Mesenteric fat pad (tissue), 1 donor: ENCODE measurements at places on chromosomes 7 and 10.

DNA sequence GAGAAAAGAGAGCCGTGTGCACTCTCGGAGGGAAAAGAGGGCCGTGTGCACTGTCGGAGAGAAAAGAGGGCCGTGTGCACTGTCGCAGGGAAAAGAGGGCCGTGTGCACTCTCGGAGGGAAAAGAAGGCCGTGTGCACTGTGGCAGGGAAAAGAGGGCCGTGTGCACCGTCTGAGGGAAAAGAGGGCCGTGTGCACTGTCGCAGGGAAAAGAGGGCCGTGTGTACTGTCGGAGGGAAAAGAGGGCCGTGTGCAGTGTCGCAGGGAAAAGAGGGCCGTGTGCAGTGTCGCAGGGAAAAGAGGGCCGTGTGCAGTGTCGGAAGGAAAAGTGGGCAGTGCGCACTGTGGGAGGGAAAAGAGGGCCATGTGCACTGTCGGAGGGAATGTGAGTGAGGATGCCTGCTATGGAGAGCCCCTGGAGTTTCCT is 188.7 kb downstream of the DNAJB6 start:
- peak; percentile 45 for DNase-seq

DNA sequence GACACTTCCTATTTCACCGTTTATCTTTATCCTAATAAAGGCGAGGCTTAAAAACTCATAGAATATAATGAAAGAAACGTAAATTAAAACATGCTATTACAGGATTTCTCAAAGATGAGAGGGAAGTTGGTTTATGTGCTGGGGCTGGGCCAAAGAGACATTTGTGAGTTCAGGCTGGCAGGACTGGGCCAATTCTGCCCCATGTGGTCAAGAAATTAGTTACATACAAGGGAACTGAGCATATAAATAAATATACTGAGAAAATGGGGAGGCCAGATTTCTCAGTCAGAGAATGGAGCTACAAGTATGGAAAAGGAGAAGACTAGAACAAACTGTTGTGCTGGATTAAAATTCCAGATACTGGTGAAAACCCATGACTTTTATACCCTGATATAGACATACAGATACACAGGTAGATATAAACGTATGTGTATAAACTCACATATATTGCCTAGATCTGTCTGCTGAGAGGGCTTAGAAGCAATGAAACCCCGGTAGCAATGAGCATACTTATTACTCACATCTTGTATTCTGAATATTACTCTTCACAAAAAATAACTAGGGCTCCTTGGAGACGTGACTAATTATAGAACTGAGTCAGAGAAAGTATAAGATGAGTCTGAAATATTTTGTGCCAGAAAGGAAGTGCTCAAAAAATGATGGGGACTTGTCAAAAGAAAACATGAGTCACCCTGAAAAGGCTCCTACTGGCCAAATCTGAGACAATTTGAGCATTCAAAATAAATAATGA is 155.7 kb upstream of the FGFR2 start:
- no peak for DNase-seq

DNA sequence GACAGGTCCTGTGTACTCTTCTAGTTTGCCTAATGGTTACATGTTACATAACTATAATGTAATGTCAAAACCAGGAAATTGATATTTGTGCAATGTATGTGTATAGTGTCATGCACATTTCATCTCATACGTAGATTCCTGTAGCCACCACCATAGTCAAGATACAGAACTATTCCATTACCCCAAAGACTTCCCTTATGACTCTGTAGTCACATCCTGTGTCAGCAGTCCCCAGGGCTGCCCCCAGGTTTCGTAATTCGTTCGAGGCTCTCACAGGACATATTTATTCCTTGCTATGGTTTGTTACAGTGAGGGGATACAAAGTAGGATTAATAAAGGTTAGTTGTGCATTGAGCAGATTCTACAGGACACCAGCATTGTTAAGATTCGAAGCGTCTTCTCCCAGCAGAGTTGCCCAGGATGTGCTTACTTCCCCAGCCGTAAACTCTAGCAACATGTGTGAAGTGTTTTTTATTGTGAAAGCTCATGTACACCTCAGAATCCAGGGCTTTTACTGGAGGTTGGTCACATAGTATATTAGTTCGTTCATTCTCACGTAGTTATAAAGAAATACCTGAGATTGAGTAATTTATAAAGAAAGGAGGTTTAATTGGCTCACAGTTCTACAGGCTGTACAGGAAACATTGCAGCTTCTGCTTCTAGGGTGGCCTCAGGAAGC is 18.6 kb downstream of the RABGEF1 start:
- DNase-seq, result no peak

DNA sequence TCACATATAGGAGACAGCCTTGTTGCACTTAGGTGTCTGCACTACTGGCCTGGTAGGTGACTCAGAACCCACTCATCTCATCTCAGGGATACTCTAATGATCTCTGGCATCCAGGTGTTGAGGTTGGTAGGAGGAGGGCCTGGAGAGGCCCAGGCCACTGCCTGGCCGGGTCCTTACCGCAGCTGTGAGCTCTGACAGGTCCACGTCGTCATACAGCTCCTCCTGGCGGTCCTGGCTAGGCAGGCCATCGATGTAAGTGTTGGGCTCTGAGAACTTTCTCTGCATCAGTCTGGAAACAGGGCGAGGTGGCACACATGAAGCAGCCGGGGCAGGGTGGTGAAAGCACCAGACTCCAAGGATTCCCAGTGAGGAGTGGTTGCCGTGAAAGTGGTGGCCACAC is 62.1 kb downstream of the VWA2 start:
- no peak for DNase-seq

- DNase-seq, result no peak
These were observed 5.7 kb upstream of the TNRC18 start for GRCh38 chr7:5429253-5429856.

DNA sequence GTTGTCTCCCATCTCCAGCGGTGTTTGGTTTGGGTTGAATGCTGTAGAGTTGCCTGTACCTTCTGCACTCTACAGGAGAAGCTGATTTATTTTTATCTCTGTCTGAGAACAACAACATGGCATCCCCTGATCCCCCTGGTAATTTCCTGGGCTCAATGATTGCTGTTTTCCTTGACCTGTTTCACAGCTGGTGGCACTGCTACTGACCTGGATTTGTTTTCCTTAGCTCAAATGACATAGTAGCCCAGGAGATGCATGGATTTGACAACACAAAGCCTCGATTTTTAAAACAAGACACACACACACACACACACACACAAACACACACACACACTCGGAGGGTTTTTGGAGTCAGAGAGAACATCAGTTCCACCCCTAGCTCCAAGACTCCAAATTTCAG is 301.6 kb downstream of the NRG3 start:
- DNase-seq, result no peak

DNA sequence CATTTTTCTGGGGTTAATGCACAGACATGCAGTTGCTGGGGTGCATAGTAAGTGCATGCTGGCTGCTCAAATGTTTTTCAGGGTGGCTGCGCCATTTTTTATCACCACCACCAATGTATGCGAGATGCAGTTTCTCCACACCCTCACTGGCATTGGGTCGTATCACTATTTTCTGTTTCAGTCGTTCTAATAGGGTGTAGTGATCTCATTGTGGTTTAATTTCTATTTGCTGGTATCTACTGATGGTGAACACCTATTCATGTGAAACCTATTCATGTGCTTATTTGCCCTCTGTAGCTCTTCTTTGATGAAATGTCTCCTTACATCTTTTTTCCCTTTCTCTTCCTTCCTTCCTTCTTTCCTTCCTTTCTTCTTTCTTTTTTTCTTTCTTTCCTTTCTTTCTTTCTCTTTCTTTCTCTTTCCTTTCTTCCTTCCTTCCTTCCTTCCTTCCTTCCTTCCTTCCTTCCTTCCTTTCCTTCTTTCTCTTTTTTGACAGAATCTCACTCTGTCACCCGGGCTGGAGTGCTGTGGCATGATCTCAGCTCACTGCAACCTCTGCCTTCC is 84.3 kb downstream of the ELFN1 start:
- no peak for DNase-seq

DNA sequence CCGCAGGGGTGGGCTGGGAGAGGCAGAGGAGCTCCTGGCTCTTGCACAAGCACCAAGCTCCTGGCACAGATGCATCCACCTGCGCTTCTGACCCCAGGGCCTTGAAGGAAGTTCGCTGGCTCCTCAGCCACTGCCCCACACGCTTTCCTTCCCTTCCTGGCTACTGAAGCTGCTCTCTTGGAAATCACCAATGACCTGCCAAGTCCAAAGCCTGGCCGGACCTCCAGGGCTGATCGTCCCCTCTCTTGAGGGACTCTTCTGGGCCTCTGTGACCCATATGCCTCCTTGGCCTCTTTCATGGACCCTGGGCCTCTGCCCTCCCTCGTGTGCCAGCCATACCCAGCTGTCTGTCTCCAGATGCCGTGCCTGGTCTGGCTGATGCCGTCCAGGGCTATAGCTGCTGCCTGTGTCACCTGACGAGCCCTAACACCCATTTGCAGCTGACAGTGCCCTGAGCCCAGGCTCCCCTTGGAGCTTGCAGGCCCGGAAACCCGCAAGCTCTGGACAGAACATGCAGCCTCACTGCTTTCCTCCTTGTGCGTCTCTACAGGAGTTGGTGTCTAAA is 113.4 kb downstream of the PRKAG2 start:
- no peak for DNase-seq

- DNase-seq, result no peak
These were observed 18.3 kb upstream of the ZNF12 start for GRCh38 chr7:6725003-6725402.

- DNase-seq, result no peak
These were observed 167.9 kb downstream of the FRMD4A start for GRCh38 chr10:14162629-14163344.

GRCh38 chr7:56092789-56093531 is at the start of gene PHKG1:
PHKG1 (minus strand) TSS chr7:56092952; CDS start chr7:56088941, 4,011 bp downstream.
- DNase-seq, result no peak

GRCh38 chr10:48266528-48266927 is 8.0 kb downstream of the FRMPD2 start:
- DNase-seq, result no peak

GRCh38 chr10:103067484-103067883 is 125.6 kb downstream of the NT5C2 start:
- DNase-seq, result no peak

DNA sequence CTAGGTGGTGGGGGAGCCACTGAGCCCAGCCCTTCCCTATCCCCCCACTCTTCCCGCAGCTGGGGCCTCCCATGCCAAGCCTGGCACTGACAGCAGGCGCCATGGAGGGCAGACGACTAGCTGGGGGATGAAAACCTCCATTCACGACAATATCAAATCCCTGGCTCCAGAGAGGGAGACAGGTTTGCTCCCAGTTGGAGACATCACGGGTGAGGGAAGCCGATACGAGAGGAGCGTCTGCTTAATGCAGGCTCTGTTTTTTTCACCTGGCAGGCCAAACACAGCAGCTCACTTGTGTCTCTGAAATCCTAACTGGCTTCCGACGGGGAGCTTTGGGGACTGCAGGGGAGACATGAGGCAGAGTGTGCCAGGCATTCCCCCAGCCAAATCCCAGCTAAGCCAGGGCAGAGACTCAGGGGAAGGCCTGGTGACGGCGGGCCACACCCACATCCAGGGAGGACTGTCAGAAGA is 307.4 kb upstream of the ZMIZ1 start:
- DNase-seq, result no peak

- peak; percentile 18 for DNase-seq
These were observed 197.0 kb downstream of the GLRX3 start for GRCh38 chr10:130333185-130333584.

DNA sequence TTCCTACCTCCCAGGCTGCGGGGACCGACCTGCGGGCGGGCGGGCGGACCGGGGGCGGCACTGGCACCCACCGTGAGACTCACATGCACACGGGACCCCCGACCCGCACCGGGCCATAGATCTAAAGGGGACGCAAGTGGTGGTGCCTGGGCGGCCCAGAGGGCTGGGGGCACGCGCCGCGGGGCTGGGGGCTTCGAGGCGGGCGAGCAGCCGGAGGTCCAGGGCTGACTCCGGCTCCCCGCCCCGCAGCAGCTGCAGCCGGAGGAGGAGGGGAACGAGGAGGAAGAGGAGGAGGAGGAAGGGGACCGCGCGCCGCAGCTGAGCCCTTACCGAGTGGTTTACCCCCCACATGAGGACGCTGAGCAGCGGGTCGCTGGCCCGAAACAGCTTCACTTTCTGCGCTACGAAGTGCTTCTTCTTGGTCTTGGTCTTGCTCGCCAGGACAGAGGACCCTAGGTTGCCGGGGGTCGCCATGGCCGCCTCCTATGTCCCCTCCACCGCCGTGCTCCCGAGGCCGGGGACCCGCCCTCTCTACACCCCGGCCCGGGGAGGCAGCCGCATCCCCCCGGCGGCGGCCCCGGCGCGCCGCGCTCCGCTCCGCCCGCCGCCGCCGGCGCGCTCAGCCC is 412 bp downstream of the PIP4K2A start:
- DNase-seq, result no peak

DNA sequence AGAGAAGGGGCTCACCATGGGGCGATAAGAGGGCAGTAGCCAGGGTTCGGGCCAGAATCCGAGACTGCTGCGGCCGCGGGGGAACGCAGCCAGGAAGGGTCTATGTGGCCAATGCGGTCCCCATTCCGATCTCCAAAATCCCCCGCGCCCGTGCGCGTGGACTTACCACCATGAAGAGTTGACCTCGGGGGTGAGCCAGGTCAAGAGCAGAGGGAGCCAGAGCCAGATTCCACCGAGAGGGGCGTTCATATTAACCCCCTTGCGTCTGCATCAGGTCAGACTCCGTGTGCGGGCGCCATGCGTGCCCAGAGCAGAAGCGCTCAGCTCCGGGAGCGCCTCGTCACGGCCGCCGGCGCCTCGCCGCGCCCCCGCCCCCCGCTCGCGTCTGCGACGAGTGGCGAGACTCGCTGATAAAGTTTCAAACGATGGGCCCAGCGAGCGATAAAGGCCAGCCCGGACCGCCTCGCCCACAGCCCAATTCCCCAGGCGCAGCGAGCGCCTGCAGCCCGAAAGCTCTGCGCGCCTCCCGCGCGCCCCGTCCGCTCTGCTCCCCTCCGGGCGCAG is at the start of gene WNT2:
Gene WNT2, minus strand, starts transcription at position 318 of the 564 bp plus-strand sequence. Its CDS starts 69 bp downstream, at position 249.
- DNase-seq, result no peak

DNA sequence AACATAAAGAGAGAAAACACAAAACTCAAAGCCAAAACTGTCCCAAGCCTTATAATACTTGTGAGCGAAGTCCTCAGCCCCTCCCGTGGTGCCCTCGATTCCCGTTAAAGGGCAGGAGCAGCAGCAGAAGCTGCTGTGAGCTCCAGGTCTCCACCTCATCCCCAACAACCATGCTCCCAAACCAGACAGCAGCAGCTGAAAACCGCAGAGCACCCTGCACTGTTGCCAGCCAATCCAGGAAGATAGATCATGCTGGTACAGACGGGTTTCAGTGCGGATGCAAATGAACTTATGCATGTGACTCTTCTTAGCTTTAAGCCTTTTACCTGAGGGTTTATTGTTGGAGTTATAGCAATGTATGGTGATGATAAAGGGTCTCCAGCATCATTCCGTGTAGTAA is 97.9 kb downstream of the DNAJB6 start:
- DNase-seq, result peak; percentile 35

- peak; percentile 79 for DNase-seq
These were observed 19.3 kb downstream of the FGFR2 start for GRCh38 chr10:121578965-121579364.

- no peak for DNase-seq
These were observed 31.3 kb upstream of the TCF7L2 start for GRCh38 chr10:112918771-112919170.
